ENCODE measurements at places on chromosomes 2 and 18.

GRCh38 chr2:111616651-111617218 lies 267.3 kb downstream of the ANAPC1 start:
- no peak for DNase-seq

DNA sequence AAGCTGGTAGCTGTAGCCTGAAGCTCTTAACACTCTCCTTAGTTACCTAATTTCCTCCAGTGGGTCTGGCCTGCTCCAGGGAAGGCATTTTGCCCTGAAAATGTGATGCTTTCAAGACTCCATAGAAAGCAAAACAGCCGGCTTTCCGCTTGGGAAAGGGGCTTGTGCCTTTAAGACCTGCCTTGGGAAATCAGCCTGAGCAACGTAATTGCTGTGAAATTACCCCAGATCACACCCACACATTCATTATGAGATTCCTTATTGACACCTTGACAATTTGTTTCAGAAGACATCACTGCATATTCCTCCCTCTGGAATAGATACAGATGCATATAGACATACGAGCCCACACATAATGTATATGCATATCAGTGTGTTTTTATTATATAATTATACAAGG lies 190.5 kb upstream of the SKOR2 start:
- DNase-seq, result no peak

- DNase-seq, result no peak
Measured at GRCh38 chr2:48483506-48483905, 46.4 kb upstream of the STON1 start.

DNA sequence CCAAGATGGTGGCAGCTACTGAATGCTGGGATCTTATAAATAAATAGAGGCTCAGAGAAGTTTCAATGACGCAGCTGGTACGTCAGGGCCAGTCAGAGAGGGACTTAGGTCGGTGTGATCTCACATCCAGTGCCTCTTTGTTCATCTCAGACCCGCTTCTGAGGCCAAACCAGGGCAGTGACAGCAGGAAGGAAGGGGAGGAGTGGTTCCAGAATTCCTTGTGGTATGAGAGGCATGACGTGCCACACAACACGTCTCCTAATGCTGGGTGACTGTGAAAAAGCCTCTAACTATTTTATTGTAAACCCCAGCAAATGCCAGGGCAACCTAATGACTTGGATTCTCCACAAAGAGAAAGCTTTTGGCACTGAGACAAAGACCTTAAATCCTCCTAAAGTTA lies 423.3 kb downstream of the LPIN1 start:
- no peak for DNase-seq
